Stimulated activated CD8-positive, alpha-beta memory T cell treated with anti-CD3 and anti-CD28 coated beads, Interleukin-2, amount 100 ng/mL, for 1 hour (primary cell): ENCODE measurements at places on chromosomes 7 and 10.

DNA sequence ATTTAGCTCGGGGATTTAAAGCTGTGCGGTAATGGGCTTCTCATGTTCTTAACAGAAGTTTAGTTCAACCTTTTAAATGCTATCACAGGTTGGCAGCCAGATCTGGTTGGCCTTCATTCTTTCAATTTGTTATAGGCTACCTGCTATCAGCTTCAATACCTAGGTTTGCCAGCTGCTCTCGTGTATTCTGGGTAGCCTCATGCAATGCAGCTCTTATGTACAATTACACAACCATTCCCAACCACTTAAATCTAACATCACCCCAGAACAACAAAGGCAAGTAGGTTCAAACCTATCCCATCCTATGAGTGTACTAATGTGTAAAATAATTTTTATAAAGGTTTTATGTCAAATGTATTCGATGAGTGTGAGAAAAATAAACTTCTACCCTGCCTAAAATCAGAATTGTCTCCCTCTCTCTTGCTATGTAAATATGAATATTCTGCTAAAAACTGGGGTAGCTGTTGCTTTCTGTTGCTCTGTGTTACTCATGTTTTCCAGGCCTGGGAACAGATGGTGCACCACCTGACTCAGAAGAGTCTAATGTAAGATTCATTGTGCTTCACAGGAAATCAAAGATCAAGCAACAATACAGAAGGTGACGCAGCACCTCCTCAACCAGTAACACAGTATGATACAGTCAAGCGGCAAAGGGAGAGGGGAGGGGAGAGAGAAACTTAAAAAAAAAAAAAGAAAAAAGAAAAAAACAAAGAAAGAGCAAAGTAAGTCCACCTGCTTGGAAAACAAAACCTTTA, 188.6 kb downstream of the ETV1 start:
- no peak for DNase-seq

GRCh38 chr10:53664282-53665019, 891.9 kb upstream of the MBL2 start:
- no peak for DNase-seq

GRCh38 chr7:43658718-43659548, 70.4 kb downstream of the COA1 start:
- DNase-seq: no peak

- DNase-seq: no peak
These were observed 23.7 kb downstream of the CAV1 start for GRCh38 chr7:116548506-116548905.

GRCh38 chr10:131271966-131272365, 39.6 kb downstream of the TCERG1L start:
- no peak for DNase-seq

DNA sequence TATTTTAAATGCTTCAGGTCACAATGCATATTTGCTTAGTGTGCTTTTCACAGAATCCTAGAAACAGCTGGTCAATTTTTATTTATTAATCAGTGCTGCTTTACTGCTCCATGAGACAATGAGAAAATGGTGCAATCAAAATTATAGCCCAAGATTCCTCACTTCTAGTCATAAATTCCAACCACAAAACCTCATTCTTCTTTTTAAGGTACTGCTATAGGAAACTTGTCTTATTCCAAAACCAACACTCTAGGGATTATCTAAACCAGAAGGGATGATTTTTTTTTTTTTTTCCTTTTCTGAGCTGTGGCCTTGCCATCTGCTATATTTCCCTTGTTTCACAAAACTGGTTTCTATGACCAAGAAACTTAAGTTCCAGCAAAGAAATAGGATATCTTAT, 64.0 kb upstream of the SEMA3A start:
- no peak for DNase-seq

DNA sequence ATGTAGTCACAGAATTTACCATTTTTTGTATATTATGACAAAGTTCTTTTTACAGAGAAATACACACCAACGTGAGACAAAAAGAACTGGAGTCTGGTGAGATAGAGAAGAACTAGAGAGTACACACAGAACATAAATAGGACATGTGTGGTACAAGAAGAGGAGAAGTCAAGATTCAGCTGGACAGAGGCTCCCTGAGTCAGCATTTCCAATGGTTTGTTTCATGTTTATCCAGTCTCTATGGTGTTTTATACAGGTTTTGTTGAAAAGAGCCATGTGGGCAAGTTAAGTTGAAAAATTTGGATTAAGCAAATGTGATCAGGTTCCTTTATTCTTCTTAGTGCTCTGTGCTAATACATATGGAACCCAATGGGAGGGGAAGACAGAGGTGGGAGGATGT, 105.5 kb upstream of the AKR1E2 start:
- no peak for DNase-seq

GRCh38 chr7:45236666-45237065, 79.1 kb downstream of the RAMP3 start:
- DNase-seq: no peak

- no peak for DNase-seq
These were observed 404.2 kb downstream of the THSD7A start for GRCh38 chr7:11427686-11428273.

- no peak for DNase-seq
These were observed 39.9 kb upstream of the CC2D2B start for GRCh38 chr10:95867866-95868265.

- DNase-seq: no peak
These were observed 561.8 kb downstream of the ATRNL1 start for GRCh38 chr10:115654961-115655360.

DNA sequence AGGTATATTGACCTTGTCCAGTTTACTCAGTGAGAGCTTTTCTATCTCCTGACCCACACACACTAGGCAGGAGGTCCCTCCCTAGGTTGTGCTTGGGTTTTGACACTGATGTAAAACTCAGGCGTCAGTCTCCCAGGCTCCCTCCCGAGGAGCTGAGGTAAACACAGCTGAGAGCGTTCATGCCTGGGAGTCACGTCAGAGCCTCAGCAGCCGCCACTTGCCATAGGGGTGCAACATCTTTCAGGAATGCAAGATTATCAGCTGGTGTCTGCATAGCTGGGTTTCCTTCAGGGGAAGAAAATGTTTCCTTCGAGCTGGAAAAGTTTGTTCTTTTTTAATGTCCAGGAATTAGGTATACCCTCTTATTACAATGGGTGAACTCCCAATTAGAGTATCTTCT, 70.6 kb downstream of the FGFR2 start:
- DNase-seq: no peak

DNA sequence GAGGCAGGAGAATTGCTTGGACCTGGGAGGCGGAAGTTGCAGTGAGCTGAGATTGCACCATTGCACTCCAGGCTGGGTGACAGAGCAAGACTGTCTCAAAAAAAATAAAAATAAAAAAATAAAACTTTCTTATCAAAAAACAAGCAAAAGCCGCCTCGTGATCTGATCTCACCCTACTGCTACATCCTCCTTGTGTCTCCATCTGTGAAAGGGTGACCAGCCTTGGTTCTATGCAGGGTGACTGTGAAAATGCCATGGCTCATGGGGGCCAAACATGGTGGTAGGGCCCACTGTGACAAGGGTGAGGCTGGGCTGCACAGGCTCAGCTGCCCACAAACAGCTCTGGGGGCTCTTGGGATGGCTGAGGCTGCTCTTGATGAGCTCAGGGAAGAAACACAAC, 968 bp upstream of the OPN4 start:
- no peak for DNase-seq

DNA sequence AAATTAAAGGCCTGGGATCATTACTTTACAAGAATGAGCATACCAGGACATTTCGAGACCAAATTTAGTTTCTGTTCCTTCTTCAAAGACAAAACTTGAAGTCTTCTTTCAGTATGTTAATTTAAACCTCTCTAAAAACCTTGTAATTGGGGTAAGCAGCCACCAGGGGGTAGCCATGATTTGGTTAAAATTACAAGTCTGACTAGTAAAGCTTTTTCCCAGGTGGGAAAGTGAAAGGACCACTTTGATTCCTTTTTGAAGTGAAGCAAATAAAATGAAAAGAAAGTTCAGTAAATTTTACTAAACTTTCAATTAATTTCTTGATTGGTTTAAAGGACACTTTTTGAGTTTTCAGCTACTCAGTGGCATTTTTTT, 294.3 kb downstream of the BBS9 start:
- no peak for DNase-seq

GRCh38 chr10:4016214-4016740, 231.3 kb upstream of the KLF6 start:
- DNase-seq: no peak

GRCh38 chr10:132593389-132593788, 55.8 kb downstream of the INPP5A start:
- no peak for DNase-seq

- DNase-seq: no peak
These were observed 109.6 kb downstream of the SFMBT2 start for GRCh38 chr10:7301006-7301778.

- DNase-seq: no peak
These were observed 56.6 kb upstream of the PTN start for GRCh38 chr7:137399827-137400823.

GRCh38 chr7:138919216-138919615, 62.0 kb downstream of the KIAA1549 start:
- DNase-seq: no peak

DNA sequence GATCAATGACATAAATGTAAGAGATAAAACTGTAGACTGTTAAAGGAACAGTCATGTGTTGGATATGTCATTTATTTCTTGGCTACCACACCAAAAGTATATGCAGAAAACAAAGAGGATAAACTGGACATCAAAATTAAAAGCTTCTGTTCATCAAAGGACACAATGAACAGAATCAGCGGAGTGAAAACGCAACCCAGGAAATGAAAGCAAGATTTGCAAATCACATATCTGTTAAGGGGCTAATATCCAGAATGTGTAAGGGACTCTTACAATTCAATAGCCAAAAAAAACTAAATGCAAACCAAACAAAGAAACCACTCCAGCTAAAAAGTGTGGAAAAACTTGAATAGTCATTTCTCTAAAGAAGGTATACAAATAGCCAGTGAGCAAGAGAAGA, 164.3 kb downstream of the ZMYND11 start:
- DNase-seq: no peak

GRCh38 chr10:29369419-29369818, 80.5 kb downstream of the LYZL1 start:
- no peak for DNase-seq

DNA sequence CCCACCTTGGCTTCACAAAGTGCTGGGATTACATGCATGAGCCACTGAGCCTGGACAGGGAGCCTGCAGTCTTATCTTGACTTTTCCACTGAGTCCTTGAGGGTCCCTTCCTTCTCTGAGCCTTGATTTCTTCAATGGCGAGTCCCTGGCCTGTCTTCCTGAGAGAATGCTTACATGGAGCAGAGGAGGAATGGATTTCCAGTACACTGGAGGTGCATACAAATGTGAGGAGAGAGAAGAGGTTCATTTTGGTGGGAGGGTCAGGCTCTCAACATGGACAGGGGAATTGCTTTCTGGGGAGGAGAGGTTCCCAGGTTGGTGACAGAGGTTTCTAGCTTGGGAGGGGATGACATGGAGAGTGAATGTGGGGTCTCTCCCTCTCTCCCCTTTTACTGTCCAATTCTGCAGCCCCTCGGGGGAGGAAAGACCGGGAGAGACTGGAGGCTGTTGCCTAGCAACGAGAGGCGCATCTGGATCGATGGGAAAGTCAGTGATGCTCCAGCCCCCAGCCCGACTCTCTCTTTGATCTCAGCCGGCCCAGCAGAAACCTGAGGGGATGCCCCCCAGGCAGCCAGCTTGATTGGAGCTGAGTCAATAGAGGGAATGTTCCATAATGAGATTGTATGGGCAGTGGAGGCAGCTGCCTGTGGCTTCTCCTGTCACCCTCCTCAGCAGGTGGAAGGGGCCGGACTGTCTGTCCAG, 14.8 kb downstream of the SRRM3 start:
- DNase-seq: no peak

- DNase-seq: no peak
These were observed 5.9 kb downstream of the TNKS2 start for GRCh38 chr10:91804126-91804510.

GRCh38 chr10:52050429-52051047, 263.5 kb upstream of the DKK1 start:
- DNase-seq: no peak

- DNase-seq: no peak
These were observed 101.0 kb downstream of the CELF2 start for GRCh38 chr10:11118686-11119085.

DNA sequence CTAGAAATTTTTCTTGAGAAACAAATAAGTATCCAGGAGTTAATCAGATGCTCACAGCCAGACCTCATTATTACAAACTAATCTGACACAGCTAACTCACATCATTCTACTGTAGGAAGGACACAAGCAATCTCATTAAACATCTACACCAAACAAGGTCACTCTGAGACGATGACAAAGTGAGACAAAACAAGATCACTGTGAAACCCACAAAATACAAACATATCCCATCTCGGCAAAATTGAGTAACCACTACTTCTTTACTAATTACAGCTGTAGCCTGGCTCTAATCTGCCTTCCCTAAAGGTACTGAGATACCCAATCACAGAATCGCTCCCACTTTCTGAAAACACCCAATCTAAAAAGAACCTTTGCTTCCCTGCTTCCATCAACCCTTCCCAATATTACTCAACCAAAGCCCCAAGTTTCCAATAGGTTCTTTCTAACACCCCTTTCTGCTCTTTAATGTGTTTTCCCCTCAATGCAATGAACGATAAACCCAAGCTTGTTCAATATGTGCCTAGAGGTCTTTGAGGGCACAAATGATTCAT, 26.9 kb downstream of the CCDC6 start:
- DNase-seq: no peak

GRCh38 chr10:88660598-88660884, 3.7 kb upstream of the LIPF start:
- no peak for DNase-seq

DNA sequence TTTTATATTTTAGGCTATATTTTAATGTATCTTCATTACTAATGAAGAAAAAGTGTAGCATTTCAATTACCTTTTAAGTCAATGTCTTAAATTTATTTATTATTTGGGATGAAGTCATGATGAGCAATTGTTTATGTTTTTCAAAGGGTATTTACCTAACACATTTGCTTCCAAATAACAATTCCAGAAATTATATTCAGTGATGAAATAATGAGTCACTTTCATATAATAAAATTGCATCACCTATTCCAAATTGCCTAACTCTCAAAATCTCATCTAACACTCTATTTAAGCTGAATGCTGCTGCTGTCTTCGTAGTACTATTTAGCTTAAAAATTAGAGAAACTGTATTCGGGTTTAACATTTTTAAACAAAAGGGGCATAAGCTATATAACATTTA, 97.7 kb downstream of the PRKG1 start:
- no peak for DNase-seq

- DNase-seq: no peak
These were observed 150.4 kb downstream of the DGKI start for GRCh38 chr7:137696376-137696775.

- DNase-seq: no peak
These were observed 115.9 kb downstream of the GPR85 start for GRCh38 chr7:112970771-112971170.

DNA sequence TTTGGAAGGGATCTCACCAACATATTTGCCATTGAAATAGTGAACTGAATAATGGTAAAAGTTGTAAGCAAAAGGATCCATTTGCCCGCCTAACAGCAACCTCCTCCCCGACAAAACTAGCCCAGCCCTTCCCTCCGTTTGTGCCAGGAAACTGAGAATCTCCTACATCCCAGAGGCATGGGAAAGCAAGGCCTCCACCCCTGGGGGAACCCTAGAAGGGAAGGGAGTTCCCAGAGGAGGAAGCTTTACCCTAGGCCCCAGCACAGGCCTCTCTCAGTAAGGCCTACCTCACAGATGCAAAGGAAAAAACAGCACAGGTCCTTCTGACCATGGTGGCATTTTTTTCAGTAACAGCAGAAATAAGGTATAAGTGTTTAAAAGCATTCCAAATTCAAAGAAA, 229.7 kb downstream of the ELMO1 start:
- DNase-seq: no peak

- DNase-seq: no peak
These were observed 219.2 kb downstream of the SDK1 start for GRCh38 chr7:3520206-3520605.
